ENCODE measurements at places on chromosomes 2 and 18.

- no peak for DNase-seq
These were observed 64.0 kb downstream of the BOD1L2 start for GRCh38 chr18:57210716-57211411.

DNA sequence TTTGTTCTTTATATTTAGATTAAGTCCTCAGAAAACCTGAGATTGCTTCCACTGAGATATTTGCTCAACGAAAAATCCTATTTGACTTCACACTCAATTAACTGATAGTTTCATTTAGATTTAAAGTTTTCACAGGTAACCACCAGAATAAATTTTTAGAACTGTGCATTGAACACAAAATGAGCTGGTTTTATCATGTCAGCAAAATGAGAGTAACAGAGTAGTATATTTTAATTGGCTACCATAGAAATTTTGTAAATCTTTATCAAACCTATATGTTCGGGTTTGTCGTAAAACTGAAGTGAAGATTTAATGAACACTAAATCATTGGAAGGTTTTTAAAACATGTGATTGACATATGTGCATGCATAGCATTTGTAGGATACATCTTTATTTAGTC is 32.7 kb upstream of the MFF start:
- DNase-seq: no peak

DNA sequence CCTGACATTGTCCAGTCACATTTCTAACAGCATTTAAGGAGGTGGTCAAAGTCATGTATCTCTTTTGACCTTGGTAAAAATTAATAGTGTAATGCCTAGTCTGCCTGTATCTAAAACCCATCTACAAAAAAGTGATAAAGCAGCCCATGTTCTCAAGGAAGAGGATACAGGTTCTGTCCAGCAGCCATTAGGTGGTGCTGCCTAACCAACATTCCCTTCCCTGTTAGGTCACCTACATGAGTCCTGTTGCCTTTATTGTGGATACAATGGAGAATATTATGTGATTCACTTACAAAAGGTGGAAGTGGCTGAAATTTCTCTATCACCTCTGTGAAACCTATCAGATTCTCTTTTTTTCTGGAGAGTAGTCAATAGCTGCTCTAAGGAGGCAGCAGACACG is 52.5 kb downstream of the AQP4 start:
- DNase-seq: peak; percentile 19

DNA sequence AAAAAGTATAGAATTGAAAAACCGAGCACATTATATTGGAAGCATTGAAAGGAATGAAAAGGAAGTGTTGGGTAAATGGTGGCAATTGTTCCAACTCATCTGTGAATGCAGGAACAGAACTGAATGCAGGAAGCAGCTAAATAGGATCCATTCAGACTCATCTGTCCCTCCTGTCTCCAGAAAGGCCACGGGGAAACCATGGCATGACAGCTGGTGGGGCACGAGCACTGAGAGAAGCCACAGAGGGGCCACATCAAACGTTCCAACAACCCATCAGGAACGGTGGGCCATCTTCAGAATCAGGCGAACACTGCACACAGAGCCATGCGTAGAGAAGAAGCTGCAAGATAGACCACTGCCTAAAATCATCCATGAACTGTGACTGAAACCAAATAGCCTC is 138.5 kb upstream of the SLC35G4 start:
- DNase-seq: no peak

DNA sequence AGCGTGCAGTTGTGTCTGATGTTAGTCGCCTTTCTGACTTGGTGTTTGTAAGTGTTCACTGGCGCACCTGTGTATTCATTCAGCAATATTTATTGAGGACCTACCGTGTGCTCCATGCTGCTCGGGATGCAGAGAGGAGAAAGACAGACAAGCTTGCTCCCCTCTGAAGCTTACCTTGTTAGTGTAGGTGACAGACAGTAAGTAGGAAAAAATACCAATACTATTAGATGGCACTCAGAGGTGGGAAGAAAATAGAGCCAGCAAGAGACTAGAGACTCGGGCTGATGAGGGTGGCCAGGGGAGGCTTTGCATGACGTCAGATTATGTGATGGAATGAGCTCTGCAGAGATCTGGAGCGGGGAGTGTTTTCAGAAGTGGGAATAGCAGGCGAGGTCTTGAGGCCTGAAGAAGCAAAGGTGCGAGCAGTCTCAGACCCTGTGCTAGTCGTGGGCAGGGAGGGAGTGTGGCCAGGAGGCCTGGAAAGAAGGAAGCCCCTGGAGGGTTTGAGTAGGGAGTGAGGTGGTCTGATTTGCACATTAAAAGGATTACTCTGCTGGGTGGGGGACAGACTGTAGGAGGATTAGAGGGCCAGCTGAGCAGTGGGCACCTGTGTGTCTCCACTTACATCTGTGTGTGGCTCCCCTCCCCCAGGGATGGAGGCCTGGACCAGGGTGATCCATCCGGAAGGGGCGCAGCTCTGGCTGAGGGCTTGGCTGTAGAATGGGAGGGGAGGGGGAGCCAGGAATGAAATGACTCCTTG is 11.8 kb downstream of the MTCL1 start:
- DNase-seq: no peak
